ENCODE measurements at places on chromosomes 11 and 22. TPM values are rescaled to one million over a fixed set of nuclear protein-coding genes. Genes with fewer than 3 reads are reported as not detected.

Gene TYR
- total RNA-seq, result not detected

Gene FGF19
- not detected for total RNA-seq

Gene OR5P2
- not detected for total RNA-seq

Gene CDC45
- total RNA-seq, result 79.2 TPM

Gene TRPM5
- total RNA-seq, result not detected

Gene CHRM1
- 0.41 TPM for total RNA-seq

Gene GCAT
- total RNA-seq, result 28.5 TPM

Gene ZBTB16
- 14.1 TPM for total RNA-seq

Gene ADAMTS15
- total RNA-seq, result 0.99 TPM

Gene OR10D3
- total RNA-seq, result not detected

Gene SLC22A6
- not detected for total RNA-seq

Gene MYEOV
- 192 TPM for total RNA-seq

Gene OR51Q1
- not detected for total RNA-seq

Gene PTPRCAP
- 0.56 TPM for total RNA-seq

Gene BAIAP2L2
- total RNA-seq, result 1.6 TPM

Gene OSBP2
- total RNA-seq, result 2.1 TPM

Gene FAR1
- 66.6 TPM for total RNA-seq

Gene LRRC55
- 3.0 TPM for total RNA-seq

Gene ARVCF
- total RNA-seq, result 17.2 TPM

Gene DCHS1
- total RNA-seq, result 20.1 TPM

Gene OR52N4
- not detected for total RNA-seq

Gene CALCA
- 1.0 TPM for total RNA-seq

Gene TREH
- not detected for total RNA-seq

Gene PGA5
- not detected for total RNA-seq

Gene MS4A12
- not detected for total RNA-seq

Gene RANBP1
- 501 TPM for total RNA-seq

Gene FGF4
- total RNA-seq, result not detected

Gene MS4A15
- not detected for total RNA-seq

Gene SMTNL1
- not detected for total RNA-seq

Gene HEPN1
- total RNA-seq, result not detected

All from A673 (cell line).